Dermis microvascular lymphatic vessel endothelial cell (primary cell): ENCODE measurements at places on chromosomes 4 and X. TPM values are rescaled to one million over a fixed set of nuclear protein-coding genes. Genes with fewer than 3 reads are reported as not detected.

DNA sequence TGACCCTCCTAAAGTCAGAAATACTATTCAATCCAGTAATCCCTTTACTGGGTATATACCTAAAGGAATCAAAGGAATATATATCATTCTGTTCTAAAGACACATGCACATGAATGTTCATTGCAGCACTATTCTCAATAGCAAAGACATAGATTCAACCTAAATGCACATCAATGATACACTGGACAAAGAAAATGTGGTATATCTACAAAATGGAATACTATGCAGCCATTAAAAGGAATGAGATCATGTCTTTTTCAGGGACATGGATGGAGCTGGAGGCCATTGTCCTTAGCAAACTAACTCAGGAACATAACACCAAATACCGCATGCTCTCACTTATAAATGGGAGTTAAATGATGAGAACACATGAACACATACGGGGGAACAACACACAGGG is 306.0 kb upstream of the EPHA5 start:
- DNase-seq, result no peak

DNA sequence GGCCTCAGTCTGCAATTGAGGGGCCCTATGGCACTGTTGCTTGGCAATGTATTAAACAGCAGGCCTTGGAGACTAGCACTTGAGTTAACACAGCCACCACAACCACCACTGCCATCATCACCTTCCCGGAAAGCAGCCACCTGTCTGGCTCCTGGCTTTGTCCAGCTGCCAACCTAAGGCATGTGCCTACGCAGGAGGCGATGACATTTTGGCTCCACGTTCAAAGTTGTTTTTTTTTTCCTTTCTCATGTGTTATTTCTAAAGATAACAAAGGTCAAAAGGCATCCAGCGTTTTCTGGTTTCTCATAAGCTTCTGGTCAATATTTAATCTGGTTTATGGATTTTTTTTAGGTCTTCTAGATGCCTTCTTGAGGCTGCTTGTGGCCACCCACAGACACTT is 7.5 kb downstream of the CLDN2 start:
- no peak for DNase-seq

GRCh38 chr4:156346959-156347385 is 393.3 kb upstream of the CTSO start:
- no peak for DNase-seq

DNA sequence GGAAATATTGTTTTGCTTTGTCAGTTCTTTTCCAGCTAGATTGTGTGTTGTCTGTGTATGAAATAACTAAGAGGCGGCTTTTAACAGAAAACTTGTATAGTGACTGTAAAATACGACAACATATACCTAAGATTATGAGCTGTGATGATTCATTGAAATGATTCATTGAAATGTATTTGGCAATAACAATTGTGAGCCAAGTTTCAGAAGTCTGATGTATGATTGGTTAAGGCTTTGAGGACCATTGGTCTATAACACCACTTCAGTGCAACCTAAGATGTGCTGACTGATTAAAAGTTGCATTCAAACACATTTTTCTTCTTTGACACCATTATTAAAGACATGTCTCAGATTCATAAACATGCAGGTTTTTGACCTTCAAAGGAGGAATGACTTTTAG is 76.6 kb downstream of the PTPN13 start:
- DNase-seq, result no peak

DNA sequence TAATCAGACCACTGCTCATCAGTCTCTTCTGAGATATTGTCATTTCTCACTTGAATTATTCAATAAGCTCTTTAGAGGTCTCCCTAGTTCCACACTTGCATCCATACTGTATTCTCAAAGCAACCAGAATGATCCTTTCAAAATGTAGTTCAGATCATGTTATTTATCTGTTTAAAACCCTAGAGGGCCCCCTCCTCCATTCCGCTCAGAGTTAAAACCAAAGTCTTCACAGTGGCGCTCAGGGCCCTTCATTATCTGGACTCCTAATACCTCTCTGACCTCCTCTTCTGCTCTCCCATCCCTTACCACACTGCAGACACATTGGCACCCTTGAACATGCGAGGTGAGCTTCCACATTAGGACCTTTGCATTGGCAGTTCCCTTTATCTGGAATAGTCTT is 32.7 kb upstream of the HPGDS start:
- no peak for DNase-seq

Gene SPANXN3
- total RNA-seq, result not detected in 2 replicates

Gene DSPP
- not detected in 2 replicates for total RNA-seq

Gene TBC1D9
- total RNA-seq, result 47.2 and 68.8 TPM in 2 replicates
